Upper lobe of right lung (tissue), 1 donor: ENCODE measurements at places on chromosomes 13 and 19.
A peak's percentile ranks its signal among the peaks of the same experiment; 100 is the strongest.

DNA sequence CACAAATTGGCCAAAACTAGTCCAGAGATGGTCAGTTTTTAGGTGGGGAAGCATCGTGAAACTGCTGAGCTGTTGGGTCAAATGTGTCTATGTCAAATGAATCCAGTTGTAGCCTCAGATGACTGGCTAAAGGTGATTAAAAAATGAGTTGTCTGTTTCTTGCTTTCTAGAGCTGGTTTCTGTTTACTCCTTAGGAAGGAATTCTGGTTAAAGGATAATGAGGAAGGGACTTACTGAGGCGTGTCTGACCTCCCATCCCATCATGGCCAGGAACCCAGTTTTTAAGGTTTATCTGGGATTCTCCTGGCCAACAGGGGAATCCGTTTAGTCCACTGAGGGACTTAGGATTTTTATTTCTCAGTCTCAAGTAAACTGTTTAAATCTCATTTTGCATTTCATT lies 256.5 kb downstream of the UQCRFS1 start:
- DNase-seq = no peak

GRCh38 chr13:25252752-25253151 lies 34.5 kb downstream of the MTMR6 start:
- DNase-seq = no peak

GRCh38 chr13:26168835-26169234 lies 53.3 kb downstream of the RNF6 start:
- DNase-seq = no peak

DNA sequence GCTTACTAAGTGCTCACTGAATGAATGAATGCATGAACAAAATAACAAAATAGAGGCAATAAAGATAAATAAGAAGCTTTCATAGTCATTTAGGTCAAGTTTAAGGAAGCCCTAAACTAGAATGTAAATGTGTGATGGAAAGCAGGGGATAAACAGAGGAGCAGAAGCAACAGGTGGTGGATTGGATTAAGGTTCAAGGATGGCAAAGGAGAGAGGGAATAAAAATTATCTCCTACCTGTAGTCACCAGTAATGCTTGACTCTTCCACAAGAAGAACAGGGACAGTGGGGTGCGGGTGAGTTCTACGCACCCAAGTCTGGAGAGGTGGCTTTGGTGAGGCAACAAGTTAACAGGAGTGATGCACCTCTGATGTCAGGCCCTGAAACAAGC lies 212.4 kb downstream of the ZIC5 start:
- no peak for DNase-seq

DNA sequence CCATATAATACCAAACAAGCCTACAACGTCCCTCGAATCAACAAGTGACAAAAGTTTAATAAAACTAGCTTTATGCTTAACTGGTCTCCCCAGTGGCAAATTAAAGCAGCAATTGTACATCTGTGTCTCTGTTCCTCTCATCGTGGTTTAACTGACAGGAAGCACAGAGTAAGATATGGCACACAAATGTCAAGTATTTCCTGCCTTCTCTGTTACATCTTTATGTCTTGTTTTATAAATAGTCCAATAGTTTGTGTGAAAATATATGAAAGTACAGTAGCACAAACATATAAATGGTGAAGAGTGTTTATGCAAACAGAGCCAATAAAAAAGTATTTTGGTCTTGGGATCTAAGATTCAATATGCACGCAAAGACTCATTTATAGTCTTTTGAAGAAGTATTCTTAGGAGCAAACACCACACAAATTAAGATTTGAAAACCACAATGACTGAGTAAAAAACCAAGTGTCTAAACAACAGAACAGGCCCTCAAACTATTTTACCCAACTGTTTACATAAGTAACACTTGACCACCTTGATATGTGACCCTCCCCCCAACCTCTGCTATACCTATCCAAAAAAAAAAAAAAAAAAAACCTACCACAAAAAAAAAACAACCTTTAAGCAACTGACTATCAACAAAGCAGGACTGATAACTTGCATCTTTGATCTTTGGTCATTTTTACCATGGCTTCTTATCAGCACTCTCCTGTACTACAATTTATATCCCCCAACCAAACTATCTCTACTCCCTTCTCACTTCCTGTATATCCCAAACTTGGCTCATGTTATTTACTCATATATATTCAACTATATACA lies 14.0 kb downstream of the ELF1 start:
- DNase-seq = no peak

- no peak for DNase-seq
Measured at GRCh38 chr19:45953676-45954075, 20.0 kb downstream of the NOVA2 start.

DNA sequence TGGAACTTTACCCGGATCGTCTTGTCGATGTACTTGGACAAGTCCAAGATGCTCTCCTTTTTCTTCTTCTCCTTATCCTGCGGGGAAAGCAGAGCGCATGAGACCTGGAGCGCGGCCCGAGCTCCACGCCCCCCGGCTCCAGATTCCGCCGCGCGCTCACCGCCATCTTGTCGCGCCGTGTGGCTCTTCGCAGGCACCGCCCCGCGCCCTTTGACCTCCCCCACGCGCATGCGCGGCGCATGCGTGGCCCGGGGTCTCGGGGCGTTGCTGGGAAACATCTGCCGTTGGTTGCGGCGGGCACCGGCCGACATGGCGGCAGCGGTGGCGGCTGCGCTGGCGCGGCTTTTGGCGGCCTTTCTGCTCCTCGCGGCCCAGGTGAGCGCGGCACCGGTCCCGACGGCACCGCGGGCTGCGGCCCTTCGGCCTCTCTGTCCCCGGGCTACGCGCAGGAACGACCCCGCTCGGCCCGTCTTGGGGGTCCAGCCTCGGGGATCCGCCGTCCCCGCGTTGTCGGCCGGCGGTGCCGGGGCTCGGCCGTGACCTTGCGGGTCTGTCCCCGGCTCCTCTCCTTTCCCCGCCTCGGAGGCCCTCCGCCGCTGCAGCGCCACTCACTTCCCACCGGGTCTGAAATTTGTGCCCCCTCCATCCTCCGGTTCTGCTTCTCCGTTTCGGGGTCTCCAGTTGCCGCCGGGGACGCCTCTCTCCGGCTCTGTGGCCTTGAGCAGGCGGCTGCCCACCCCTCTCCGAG lies at the start of the genes LSM7 and SPPL2B:
LSM7 (minus strand) TSS at position 186 of the 748 bp plus-strand sequence; CDS start at position 166, 20 bp downstream.
SPPL2B (plus strand) TSS at position 284 of the 748 bp plus-strand sequence; CDS start at position 310, 26 bp downstream.
- DNase-seq = peak; percentile 95

- DNase-seq = no peak
Measured at GRCh38 chr13:107301724-107302374, 733.9 kb upstream of the ARGLU1 start.
